ENCODE measurements at places on chromosomes 6 and 20.
A peak's percentile ranks its signal among the peaks of the same experiment; 100 is the strongest.

DNA sequence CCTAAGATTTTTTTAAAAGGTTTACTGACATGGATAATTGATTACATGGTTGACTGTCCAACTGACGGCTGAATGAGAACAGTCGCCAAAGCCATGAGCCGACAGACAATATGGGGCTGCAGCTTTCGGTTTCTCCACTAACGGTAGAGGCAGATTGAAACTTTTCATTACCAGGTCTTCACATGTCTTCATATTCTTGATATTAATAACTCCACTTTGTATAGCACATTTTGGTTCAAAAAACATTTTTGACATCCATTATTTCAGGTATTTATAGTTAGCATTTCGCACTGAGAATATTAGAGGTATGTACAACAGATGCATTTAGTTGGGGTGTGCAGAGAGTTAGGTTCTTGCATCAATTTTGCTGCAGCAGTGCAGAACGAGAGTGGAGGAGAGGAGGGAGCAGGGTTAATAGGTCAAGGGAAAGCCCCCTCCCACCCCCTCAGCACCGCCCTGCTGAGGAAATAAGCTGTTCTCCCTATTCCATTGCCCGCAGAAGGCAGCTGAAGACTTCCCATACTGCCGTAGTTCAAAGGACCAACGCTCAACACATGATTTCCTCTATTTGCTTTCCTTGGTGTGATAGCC, 73.6 kb upstream of the ADTRP start:
- DNase-seq = no peak

DNA sequence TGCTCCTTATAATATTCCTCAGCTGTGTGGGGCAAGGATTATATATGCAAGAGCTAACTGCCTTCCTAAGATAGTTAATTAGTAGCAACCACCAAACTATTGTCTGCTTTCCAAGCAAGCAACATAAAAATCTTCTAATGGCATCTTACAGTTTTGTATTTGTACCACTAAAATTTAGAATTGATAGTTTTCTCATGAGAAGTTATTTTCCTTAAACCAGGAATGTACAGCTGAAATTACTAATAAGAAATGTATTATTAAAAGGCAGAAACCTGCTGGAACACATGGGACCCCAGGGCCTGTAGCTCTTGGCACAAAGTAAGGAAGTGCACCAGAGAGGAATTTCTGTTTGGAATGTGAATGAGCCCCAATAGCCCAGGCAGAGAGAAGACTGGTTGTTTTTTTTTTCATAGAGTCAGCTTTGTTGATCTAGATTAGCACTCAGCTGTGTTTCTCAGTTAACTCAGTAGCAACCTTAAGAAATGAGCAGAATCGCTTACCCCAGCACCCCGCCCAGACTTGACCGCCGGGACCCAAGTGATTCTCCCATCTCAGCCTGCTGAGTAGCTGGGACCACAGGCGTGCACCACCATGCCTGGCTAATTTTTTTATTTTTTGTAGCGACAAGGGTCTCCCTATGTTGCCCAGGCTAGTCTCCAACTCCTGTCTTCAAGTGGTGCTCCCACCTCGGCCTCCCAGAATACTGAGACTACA, 2.6 kb downstream of the MGME1 start:
- no peak for DNase-seq

GRCh38 chr6:74447013-74447412, 751.0 kb downstream of the CD109 start:
- DNase-seq = no peak

DNA sequence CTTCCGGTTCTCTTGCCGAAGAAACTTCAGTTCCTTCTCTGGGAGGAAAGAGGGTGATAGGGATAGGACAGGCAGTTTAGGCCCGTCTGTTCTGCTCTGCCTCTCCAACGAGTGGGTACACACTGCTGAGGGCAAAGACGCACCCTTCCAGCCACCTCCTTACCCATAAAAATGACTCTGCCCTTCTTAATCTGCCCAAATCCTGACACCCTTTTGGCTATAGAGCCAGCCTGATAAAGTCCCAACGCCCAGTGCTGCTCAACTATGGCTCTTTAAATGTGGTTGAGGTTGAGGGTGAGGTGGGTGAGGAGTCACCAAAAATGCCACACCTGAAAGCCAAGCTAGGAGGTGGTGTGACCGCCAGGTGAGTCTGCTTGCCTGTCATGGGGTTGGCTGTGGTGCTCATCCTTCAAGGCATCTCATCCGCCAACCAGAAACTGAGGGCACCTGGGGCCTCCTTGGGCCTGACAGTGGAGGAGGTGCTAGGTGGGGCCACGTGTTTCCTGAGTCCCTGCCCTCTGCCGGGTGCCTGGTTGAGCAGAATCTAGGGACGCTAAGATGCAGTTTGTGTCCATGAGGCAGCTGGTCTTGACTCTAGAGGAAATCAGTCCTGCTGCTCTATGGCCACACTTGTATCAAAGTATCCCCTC, 16.3 kb downstream of the CCDC167 start:
- no peak for DNase-seq

DNA sequence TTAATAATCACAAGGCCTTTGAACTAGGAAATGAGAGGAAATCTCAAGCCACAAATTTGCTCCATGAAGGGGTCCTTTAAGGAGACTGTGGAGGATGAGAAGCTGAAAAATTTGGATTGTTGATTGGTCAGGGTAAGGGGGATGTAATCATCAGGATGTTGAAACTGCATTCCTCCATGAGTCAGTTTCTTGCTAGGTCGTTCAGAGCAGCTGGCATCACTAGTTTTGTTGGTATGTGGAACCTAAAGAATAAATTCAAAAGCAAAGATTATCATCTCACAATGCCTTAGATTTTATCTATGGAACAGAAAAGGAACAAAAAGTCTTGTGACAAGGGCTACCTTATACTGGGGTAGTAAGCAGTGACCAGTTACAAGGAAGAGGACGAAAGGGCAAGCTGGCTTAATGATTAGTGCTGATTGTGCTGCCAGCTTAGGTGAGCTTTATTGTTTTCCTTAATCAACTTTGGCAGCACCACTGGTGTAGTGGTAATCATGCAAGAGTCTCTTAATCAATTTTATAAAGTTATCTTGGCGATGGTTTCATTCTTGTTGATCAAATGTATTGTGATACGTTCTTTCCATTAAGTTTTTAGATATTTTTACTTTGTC, 36.6 kb downstream of the CRISP2 start:
- DNase-seq = no peak

GRCh38 chr20:61449057-61449609, 197.1 kb downstream of the CDH4 start:
- DNase-seq = no peak

- no peak for DNase-seq
Observed at GRCh38 chr20:44489223-44489622, 13.5 kb downstream of the TTPAL start.

GRCh38 chr20:12965212-12965869, 43.4 kb upstream of the SPTLC3 start:
- no peak for DNase-seq

- DNase-seq = no peak
Observed at GRCh38 chr6:10272591-10272990, 142.3 kb downstream of the TFAP2A start.

- no peak for DNase-seq
Observed at GRCh38 chr6:61867635-61868034, 418.4 kb downstream of the KHDRBS2 start.

DNA sequence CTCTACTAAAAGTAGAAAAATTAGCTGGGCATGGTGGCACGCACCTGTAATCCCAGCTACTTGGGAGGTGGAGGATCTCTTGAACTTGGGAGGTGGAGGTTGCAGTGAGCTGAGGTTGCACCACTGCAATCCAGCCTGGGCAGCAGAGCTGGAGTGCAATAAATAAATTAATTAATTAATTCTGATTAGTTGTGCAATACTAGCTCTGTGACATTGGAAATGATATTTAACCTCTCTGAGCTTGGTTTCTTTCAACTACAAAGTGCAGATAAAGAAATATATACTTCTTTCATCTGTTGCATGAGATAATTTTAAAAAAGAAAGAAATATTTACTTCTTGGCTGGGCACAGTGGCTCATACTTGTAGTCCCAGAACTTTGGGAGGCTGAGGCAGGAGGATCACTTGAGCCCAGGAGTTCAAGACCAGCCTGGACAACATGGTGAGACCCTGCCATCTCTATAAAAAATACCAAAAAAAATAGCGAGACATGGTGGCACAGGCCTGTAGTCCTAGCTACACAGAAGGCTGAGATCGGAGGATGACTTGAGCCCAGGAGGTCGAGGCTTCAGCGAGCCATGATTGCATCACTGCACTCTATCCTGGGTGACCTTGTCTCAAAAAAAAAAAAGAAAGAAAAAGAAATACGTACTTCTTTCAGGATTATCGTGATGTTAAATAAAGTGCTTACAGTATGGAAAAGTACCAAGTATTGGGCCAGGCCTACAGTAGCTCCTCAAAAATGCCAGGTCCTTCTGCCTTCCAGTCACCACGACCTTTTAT, 15.6 kb upstream of the TBCC start:
- DNase-seq = no peak

GRCh38 chr6:33497157-33497556, 42.8 kb downstream of the ZBTB9 start:
- no peak for DNase-seq

- no peak for DNase-seq
Observed at GRCh38 chr6:28651161-28651560, 125.5 kb downstream of the GPX5 start.

DNA sequence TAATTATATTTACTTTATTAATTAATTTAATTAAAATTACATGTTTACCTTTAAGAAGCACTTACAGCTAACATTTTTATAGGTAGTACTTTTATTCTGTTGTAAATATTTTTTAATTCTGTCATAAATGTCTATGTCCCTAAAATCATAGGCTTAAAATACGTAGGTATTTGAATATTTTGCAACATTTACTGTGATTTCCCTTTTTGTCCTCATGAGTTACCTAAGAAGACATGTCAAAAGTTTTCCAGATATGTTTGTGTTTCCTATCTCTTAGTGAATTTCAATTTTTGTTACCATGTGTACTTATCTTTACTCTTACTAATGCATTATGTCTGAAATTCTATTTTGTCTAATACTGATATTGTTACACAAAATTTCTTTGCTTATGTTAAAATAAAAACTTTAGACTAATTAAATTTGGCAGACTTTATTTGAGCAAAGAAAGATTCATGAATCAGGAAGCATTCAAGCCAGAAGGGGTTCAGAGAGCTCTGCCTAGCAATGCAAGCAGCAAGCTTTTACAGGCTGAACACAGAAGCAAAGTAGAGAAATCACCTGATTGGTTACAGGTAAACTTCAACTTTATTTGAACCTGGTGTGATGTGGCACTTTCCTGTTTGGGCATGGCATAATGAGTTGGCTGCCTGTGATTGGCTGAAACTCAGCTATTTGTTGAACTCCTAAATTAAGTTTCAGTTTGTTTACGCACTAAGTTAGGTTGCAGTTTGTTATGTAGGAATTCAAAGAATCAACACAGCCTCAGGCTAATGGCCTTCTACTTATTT, 123.2 kb upstream of the TMEM170B start:
- no peak for DNase-seq

DNA sequence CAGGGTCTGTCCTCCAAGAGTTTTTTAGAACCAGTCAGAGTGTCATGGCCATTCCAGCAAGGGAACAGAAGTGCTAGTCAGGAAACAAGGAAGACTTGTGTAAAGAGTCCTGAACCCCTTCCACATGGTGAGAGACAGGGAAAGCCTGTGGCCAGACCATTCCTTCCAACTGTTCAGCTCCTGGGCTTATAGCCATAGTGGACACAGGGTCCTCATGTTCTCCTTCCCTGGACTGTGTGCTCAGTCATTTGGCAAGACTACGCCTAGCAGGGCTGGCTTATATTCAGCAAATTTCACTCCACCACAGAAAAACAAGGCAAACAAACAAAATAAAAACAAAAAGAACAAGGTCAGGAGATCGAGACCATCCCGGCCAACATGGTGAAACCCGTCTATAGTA, 60.5 kb downstream of the NRN1 start:
- no peak for DNase-seq

DNA sequence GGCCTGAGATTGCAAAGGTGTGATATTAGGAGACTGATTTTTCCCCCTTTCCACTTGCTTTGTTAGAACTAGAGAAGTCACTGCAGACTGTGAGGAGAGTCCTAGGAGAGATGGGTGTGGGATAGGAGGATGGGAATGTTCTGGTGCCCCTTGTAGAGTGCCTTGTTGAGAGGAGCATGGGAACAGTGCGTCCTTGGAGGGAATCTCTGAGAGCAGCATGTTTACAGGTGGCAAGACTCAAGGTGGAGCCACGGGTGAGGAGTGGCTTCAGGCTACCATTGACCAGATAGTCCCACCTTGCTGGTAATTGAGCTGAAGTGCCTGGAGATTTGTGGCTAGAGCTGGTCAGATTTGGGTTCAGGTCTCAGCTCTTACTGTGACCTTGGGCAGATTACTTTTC, 6.0 kb downstream of the PLCG1 start:
- peak; percentile 54 for DNase-seq

- no peak for DNase-seq
Observed at GRCh38 chr6:6368684-6369052, 48.2 kb upstream of the F13A1 start.

DNA sequence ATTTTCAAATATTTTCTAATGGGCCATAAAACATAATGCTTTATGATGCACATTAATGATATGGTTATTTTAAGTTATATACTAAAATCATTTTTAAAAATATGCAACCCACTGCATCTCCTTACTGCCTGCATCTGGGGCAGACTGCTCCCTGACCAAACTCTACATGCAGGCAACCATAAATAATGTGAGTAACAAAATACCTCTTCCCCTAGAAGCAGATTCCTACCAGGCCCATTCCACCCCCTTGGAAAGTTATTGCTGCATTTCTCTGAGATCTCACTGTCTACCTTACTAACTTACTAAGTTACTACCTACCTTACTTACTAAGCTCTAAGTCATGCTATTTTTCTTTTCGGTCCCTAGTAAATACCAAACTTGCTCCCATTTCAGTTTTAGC, 71.8 kb downstream of the ATG5 start:
- no peak for DNase-seq

- DNase-seq = no peak
Observed at GRCh38 chr6:92126088-92126487, 1293.3 kb downstream of the EPHA7 start.

DNA sequence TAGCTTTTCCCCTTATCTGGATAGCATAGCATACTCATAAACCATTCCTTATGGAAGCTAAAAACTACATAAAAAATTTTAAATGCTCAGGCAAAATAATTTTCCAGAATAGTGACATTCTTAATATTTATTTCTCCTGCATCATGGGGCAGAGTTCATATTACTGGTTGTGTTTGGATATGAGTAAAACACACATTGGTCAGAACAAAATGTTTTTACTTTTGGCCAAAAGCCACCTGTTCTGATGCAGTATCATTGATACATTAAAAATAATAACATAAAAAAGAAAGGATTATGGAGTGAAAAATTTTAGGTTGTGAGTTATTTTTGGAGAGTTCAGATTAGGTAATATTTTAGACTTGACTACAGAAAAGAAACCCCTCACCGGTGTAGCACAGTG, 33.6 kb downstream of the TRAM2 start:
- no peak for DNase-seq

DNA sequence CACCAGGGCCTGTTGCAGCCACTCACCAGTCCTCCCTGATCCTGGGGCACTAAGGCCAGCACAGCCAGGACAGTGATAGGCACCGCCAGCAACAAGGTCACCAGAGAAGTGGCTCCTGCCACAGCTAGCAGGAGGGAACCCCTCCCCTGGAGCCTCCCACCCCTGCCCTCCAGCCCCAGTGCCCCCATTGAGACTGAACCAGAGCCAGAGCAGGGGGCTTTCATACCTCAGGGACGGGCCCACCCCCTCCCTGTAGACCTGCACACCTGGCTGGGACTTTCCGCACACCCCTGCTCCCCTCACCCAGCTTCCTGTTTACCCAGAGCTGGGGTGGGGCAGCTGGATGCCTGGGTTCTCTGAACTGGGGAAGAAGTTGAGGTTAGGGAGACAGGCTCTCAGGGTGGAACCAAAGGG, at the start of gene LTB:
LTB (minus strand) TSS at position 195 of the 414 bp plus-strand sequence; CDS start at position 188, 7 bp downstream.
- no peak for DNase-seq

- no peak for DNase-seq
Observed at GRCh38 chr6:20169119-20169557, 43.1 kb downstream of the MBOAT1 start.
